Neural progenitor cell (in vitro differentiated cells): ENCODE measurements at places on chromosomes 2 and 18. TPM values are rescaled to one million over a fixed set of nuclear protein-coding genes. Genes with fewer than 3 reads are reported as not detected.

DNA sequence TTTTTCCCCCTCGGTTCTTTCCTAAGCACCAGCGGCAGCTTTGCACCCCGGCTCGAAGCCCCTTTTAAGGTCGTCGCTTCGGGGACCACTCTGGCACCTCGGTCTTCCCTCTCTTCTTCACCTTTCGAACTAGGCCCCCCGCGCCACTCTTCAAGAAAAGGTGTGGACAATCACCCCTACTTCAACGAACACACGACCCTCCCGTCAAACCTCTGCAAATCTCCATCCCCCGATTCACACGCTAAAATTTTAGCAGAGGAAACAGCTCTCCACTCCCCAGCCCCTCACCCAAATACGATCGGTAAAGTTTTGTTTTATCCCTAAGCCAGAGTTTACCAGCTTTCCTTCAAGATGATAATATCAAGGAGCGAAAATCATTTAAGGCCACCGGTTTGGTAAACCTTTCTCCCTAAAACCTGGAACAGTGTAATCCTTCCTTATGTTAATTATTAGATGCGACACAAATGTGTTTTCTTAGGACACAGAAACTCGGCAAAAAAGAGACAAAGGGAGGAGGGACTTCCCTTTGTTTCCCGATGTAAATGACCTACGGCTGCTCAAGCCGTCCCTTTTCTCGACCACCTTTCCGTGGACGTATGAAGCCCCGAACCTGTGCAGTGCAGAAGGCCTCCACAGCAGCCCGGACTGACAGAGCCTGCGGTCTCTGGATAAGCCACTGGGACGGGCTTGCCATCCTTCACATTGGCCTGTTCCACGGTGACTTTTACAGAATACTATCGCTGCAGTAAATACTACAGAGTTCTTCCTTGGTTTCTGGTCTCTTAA lies 85.2 kb downstream of the RBMS1 start:
- peak; percentile 60 for DNase-seq

CDKL4 gene
- total RNA-seq: not detected in 2 replicates

GAREM1 gene
- total RNA-seq: 5.1 and 6.2 TPM in 2 replicates

GRCh38 chr2:2152451-2152850 lies 178.6 kb downstream of the MYT1L start:
- DNase-seq: no peak

- DNase-seq: no peak
Measured at GRCh38 chr2:11753452-11753885, 7.0 kb downstream of the LPIN1 start.

DNA sequence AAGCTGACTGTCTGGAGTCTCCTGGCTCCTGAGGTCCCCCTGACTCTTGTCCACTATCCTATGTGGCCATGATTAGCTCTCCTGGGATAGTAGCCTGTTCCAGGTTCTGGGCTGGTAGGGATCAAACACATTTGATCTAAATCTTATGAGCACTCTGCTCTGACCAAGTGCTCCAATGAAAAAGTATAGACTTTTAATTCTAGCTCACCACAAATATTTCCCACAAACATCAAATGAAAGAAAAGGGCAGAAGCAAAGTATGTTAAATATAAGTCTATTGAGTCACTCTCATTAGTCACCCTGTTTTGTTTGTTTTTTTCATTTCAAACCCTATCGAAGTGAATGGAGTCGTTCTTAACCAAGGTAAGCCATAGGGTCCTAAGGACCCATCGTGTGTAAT lies 39.7 kb upstream of the NEDD4L start:
- DNase-seq: no peak

DNA sequence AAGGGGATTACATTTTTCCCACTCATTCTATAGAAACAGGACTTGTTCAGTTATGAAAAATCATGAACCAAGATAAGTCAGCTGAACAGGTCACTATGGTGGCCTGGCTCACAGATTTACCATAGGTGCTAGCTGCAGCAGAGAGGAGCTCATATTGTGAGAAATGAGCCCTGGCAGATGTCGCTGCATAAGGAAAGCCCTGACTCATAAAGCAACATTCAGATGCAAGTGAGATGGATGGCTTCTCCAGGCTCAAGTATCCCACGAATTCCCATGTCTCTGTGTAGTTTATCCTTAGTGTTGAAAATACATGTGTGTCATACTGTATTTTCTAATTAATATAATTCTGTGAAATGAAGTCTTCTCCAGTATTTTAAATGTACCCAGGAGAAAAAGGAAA lies 115.0 kb upstream of the LHCGR start:
- no peak for DNase-seq

MSGN1 gene
- not detected in 2 replicates for total RNA-seq

KIF5C gene
- 53.0 and 63.1 TPM in 2 replicates for total RNA-seq

DNA sequence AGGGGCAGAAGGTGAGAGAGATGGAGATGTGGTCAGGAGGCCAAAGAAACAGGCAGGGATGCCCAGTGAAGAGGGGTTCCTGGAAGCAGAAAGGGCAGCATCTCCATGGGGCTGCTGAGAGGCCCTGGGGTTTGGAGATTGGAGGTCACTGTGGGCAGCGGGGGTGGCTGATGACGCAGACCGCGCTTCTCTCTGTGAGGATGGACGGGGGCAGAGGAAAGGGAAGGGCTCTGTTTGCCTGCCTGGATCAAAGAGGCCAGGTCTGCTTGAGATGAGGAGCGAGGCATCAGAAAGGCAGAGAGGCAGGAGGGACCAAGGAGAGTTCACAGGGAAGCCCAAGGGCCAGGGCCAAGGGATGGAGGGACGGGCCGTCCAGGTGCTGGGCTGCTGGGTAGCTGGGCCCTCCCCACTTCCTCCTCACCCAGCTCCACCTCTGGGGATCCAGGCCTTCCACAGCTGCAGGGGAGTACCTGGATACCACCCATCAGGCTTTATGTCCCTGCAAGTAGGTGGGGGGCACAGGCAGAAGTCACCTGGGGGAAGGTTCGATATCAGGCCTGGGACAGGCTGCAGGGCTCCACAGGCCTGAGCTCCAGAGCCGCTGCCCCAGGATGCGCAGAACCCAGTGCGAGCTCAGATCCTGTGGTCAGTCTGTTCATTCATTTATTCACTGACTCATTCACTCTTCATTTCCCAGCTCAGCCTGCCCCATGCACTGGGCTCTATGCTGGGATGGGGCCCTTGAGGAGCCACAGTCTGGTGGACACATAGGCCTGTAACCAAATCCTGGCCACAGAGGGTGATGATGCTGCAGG lies 30.6 kb downstream of the ADRA2B start:
- no peak for DNase-seq

GRCh38 chr2:212842544-212843185 lies 304.1 kb upstream of the ERBB4 start:
- DNase-seq: no peak

DNA sequence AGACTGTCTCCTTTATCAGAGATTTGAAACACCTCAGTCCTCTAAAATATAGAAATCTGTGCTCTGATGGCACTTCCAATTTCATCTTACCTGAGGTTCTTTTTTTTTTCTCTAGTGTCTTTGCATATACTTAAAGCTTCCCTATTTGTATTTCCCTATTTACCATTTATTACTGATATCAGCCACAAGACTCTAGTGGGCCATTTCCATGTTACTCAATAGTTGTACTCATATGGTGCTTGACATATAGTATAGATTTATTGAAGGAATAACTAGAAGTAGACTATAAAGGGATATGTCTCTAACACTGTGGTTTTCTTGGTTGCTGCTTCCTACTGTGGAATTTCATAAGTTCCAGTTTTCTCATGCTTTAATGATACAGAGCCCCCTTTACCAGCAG lies 3.0 kb downstream of the RBM45 start:
- DNase-seq: no peak

- no peak for DNase-seq
Measured at GRCh38 chr2:237869343-237870102, 10.1 kb downstream of the RAMP1 start.

LIMS4 gene
- total RNA-seq: 0.28 TPM in 1 of 2 replicates, not detected in the other

- DNase-seq: no peak
Measured at GRCh38 chr2:118430510-118431164, 342.4 kb downstream of the INSIG2 start.

- DNase-seq: no peak
Measured at GRCh38 chr2:29755829-29756228, 165.6 kb downstream of the ALK start.

RUFY4 gene
- total RNA-seq: not detected in 2 replicates

DNA sequence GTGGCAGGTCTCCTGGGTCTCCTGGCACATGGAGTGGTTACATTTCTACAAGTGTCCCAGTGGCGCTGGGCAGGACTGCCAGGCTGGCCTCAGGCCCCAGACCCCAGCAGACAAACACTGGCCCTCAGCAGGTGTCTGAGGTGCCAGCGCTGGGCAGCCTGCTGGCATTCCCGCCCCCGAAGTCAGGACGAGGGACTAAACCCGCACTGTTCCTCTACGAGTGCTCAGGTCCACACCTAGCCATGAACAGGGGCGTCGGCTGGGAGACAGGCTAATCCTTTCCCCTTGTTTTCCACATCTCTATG lies 12.8 kb downstream of the SNED1 start:
- no peak for DNase-seq

OTOS gene
- not detected in 2 replicates for total RNA-seq

DNA sequence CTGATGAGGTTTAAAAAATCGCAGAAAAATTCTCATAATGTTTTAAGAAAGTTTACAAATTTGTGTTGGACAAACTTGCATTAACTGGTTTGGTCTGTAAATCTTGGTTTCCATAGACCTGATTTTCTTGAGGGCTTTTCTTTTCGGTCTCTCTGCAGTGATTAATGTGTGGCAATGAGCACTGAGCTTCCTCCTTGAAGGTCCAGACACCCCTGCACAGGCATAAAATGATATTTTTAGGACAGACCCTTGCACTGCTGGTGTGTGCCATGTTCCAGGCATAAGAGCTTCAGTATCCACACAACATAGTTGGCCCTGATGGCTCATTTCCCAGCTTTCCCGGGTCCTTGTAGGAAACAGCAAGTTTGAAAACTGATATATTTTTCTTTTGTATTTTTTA lies 33.7 kb downstream of the MRPL33 start:
- no peak for DNase-seq

DNA sequence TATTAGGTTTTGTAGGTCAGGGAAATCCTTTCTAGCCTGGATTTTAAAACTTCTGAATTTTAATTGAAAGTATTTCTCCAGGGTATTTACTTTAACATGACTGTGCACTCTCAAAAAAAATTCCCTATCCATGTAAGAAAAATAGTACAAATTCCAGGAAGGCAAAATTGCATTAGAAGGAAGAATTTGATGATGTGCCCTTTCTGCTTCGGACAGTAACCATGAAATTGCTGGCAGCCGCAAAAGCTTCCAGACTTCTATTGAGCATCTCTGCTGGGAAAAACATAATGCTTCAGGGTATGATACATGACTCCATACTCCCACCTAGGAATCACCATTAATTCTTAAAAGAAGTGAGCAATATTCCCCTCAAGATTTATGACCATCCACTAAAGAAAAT lies 17.2 kb upstream of the KLF7 start:
- no peak for DNase-seq

- DNase-seq: no peak
Measured at GRCh38 chr2:5021136-5021535, 671.0 kb upstream of the SOX11 start.

GRCh38 chr2:159708066-159708760 lies 4.1 kb upstream of the MARCHF7 start:
- no peak for DNase-seq

DNA sequence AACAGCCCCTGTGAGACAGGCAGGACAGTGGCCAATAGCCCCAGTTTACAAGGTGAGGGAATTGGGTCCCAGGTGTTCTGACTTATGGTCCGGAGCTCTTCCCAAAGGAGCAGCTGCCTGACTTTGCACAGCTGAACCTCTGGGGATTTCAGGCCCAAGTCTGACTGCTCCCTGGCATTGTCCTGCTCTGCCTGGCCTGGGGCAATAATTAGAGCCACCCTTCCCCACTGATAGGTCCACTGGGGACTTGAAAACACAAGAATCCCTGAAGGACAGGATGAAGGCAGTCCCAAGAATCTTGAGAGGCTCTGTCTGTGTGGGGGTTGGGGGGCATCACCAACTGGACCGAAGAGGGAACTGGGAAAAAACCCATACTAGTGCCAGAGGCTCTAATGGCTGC lies 3.7 kb upstream of the FEV start:
- no peak for DNase-seq

ALPG gene
- total RNA-seq: not detected in 2 replicates

TIGD1 gene
- 12.2 and 14.6 TPM in 2 replicates for total RNA-seq

DNA sequence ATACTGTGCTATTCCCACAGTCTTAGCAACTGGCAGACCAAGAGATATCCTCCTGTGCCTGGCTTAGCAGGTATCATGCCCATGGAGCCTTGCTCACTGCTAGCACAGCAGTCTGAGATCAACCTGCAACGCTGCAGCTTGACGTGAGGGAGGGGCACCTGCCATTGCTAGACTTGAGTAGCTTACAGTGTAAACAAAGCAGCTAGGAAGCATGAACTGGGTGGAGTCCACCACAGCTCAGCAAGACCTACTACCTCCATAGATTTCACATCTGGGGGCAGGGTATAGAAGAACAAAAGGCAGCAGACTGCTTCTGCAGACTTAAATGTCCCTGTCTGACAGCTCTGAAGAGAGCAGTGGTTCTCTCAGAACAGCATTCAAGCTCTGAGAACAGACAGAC lies 74.8 kb downstream of the AKAIN1 start:
- DNase-seq: no peak

GRCh38 chr2:101827246-101827645 lies 129.7 kb downstream of the MAP4K4 start:
- DNase-seq: no peak

PSMA8 gene
- not detected in 2 replicates for total RNA-seq

DNA sequence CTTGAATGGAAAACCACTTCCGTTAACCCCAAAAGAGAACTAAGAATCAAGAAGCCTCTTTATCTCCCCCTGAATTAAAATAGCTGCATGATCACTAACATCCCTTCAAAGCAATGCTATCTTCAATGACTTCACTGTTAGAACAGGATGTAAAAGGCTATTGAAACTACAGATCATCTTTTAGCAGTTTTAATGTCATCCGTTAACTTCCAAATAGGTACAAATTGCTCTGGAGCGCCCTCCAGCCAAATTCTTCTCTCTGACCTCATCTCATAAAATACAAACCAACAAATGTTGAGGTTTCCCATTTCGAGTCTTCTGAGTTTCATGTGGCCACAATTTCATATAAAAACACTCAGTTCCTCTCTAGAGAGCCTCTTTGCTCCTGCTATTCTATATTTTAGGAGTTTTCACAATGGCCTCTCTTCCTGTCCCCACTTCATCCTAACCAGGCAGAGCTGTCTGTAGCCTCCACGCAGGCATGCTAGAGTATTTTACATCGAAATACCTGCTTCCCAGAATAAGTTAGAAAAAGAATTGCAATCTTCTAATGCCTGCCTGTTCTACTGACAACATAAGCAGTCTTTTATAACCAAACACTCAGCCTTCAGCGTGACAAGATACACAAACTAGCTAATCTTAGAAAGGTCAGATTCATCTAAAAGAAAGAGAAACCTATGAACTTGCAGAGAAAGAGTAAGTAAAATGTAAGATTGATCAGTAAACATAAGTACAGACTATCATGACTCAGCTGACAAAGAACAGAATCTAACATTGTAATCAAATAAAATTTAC lies 37.9 kb downstream of the B4GALT6 start:
- no peak for DNase-seq

GRCh38 chr18:50117863-50118262 lies 77.1 kb downstream of the MYO5B start:
- DNase-seq: no peak

TFPI gene
- total RNA-seq: 12.9 and 16.6 TPM in 2 replicates

- DNase-seq: no peak
Measured at GRCh38 chr2:190843890-190844699, 36.5 kb upstream of the GLS start.
